Lung (tissue), 17 donors: ENCODE measurements at places on chromosomes 11 and 22.

GRCh38 chr22:20241579-20242392, 26.3 kb downstream of the RTN4R start:
- DNase-seq = no peak

- DNase-seq = no peak
Measured at GRCh38 chr11:75502138-75502537, 23.6 kb downstream of the GDPD5 start.

GRCh38 chr11:83566950-83567349, 280.8 kb upstream of the CCDC90B start:
- DNase-seq = no peak

DNA sequence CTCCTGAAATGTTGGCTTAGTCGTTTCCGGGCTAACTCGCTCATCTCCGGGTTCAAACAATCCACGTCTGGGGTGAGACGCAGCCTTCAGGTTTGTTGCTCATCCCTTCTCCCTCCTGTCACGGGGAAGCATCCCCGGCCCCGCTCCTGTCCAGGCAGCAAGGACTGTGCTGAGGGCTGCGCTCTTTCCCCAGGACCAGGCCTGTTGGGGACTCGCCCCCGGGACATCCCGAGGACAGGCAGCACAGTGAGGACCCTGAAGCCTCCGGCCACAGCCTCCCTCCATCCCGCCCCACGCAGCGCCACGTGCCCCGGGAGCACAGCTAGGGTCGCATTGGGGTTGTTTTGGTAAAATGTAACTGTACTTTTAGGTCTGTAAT, 252.0 kb downstream of the BRD1 start:
- DNase-seq = no peak

DNA sequence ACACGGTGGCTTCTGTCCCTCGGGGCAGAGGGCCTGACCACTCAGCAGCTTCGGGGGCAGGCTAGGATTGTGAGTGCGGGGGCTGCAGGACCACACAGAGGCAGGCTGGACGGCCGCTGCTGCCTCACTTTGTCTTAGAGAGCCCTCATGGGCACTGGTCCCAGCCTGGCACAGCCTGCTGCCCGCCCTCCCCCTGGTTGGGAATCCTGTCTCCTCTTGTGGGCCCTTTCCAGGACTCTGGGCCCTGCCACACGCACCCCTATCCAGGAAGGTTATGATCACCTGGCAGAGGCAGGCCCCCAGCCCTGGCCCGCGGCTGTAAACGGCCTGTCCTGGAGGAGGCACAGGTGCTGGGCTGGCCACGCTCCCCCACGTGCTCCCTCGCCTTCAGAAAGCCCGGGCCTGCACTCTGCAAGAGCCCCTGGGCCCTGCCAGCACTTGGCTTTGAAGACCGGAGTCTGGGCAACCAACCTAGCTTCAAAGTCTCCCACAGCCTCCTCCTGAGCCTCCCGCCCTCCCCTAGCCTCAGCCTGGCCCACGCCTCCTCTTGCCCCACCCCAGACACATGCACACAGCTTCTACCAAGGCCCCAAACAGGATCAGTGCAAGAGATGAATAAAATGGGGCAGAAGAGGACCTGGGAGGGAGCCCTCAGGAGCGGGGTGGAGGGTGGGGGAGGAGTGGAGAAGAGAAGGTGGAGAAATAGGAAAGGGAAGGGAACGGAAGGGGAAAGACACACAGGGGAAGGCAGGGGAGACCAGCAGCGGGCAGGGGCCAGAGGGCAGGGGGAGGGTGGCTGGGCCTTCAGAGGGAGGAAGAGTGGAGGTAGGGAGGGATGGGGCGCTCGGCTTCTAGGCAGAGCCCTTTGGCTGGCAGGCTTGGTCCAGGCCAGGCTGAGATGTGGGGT, 31.0 kb downstream of the SYT7 start:
- no peak for DNase-seq

DNA sequence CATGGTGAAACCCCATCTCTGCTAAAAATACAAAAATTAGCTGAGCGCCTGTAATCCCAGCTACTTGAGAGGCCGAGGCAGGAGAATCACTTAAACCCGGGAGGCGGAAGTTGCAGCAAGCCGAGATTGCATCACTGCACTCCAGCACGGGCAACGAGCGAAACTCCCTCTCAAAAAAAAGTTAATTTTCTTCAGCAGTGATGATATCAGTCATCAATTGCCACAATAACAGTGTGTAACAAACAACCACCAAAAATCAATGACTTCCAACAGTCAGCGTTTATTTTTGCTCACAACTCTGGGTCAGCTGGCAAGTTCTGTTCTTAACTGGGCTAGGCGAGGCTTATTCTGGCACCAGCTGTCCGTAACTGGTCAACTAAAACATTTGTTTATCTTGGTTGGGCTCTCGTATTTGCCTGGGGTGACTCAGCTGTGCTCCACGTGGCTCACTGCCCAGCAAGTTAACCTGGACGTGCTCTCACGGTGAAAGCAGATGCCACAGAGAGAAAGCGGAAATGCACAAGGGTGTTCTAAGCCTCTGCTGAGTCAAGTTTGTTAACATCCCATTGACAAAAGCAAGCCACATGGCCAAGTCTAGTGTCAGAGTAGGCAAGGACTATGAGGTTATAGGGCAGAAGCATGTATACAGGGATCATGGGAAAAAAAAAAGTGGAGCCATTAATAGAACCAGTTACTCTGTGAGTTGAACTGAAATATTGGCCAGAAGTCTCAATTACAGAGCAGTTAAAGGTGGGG, 52.1 kb downstream of the LHFPL7 start:
- peak; percentile 35 for DNase-seq

GRCh38 chr11:45756384-45757010, 48.5 kb upstream of the SLC35C1 start:
- DNase-seq = no peak

GRCh38 chr11:10413268-10413667, 41.8 kb upstream of the AMPD3 start:
- no peak for DNase-seq

GRCh38 chr22:22368516-22368915, 123.9 kb downstream of the VPREB1 start:
- no peak for DNase-seq

DNA sequence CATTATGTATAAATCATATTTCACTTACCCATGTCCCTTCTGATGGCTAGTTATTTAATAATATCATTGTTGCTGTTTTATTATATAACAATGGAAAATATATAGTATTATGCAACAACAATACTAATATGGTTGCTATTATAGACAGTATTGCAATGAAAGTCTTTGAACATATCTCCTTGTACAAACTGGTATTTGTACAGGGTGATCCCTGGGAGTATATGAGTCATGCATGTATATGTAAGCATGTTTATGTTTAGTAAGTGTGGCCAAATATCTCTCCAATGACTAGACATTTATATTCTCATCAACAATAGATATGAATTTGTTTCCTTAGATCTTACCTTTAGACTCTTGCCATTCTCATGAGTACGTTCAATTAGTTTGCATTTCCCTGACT, 55.9 kb downstream of the KCNC1 start:
- DNase-seq = no peak

DNA sequence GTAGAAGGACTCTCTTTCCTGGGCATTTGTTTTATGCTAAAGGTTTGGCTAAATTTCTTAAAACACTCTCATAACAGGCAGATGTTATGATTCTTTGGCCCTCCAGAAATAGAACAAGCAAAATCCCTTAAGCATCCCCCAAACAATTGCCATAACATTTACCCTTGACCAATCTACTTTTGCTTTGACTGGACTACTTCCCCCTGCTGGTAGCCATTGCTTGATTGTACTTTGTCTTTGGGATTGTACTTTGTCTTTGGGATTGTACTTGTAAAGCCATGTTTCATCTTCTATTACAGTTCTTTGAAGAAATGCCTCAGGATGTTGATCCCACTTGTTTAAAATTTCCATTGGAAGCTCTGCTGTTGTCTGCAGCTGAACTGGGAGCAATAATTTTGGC, 53.3 kb upstream of the GLYAT start:
- no peak for DNase-seq

DNA sequence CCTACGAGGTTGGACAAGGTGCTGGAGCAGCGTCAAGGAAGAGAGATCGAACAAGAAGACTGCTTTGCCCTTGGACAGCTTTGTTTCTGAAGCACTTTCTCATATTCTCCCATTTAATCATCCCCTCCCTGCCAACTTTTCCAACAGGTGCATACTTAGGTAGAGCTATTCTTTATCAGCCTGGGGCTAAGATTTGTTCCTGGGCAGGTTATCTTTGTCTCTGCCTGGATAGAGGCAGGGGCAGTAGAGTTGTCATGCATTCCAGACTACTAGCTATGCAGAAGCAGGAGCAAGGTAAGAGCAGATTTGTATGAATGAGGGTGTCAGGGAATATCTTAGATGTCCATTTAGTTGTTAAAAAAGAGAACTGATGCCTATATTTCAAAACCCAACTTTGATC, 82.3 kb downstream of the PTPRJ start:
- DNase-seq = no peak

- no peak for DNase-seq
Measured at GRCh38 chr11:20611892-20612291, 12.5 kb downstream of the SLC6A5 start.

- DNase-seq = peak; percentile 7
Measured at GRCh38 chr22:30806391-30806861, 111.8 kb downstream of the OSBP2 start.

GRCh38 chr11:108697872-108698473, 33.1 kb downstream of the DDX10 start:
- DNase-seq = peak; percentile 86
